ENCODE measurements at places on chromosomes 4 and X. TPM values are rescaled to one million over a fixed set of nuclear protein-coding genes. Genes with fewer than 3 reads are reported as not detected.

The FAM236A gene
- not detected for total RNA-seq

The C4orf51 gene
- not detected for total RNA-seq

The NLGN4X gene
- 6.2 TPM for total RNA-seq

The HTR2C gene
- not detected for total RNA-seq

The PWWP3B gene
- 28.2 TPM for total RNA-seq

The INTS6L gene
- total RNA-seq, result 26.1 TPM

The SYP gene
- 2.0 TPM for total RNA-seq

The CHIC2 gene
- 42.6 TPM for total RNA-seq

The NELFA gene
- 38.8 TPM for total RNA-seq

The VCX gene
- total RNA-seq, result 0.76 TPM

The GYPA gene
- not detected for total RNA-seq

The FAM47A gene
- not detected for total RNA-seq

The SRPX2 gene
- total RNA-seq, result 7.4 TPM

The SPRY1 gene
- 198 TPM for total RNA-seq

- DNase-seq, result no peak
Measured at GRCh38 chr4:82017680-82018079, 356.1 kb downstream of the HNRNPD start.

- peak; percentile 62 for DNase-seq
Measured at GRCh38 chr4:127782025-127782274, 172 bp upstream of the HSPA4L start.

DNA sequence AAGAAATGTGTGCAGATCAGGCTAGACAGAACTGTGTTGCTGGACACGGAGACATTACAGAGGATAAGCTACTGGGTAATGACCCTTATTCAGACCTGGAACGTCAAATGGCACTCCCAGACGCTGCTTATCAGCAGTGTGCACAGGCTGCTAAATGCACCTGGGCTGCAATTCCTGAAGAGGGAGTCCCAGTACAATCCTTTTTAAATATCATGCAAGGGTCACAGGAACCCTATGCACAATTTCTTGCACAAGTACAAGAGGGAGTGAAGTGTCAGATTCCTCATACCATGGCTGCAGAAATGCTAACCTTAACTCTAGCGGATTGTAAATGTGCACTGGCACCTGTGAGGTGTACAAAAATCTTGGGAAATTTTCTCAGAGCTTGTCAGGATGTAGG is 16.9 kb downstream of the SPIN2B start:
- DNase-seq, result no peak

GRCh38 chrX:107323786-107324492 is 117.5 kb downstream of the DNAAF6 start:
- DNase-seq, result no peak

DNA sequence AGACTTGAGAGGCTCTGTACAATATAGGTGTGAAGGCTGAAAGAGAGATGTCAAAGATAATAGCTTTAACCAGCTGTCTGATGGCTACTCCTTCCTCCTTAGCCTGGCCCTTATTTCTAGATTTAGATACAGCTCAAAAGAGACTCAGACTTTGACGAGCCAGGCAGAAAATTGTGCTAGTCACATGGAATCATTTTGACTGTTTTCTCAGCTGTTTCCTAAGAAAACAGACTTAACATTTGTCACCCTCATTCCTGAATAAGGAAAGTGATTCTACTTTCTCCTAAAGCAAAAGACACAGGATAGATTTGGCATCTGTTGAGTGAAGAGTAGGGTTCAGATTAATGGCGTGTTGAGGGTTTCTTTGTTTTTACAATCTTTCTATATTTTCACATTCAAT is 340.7 kb downstream of the DHX15 start:
- DNase-seq, result no peak

DNA sequence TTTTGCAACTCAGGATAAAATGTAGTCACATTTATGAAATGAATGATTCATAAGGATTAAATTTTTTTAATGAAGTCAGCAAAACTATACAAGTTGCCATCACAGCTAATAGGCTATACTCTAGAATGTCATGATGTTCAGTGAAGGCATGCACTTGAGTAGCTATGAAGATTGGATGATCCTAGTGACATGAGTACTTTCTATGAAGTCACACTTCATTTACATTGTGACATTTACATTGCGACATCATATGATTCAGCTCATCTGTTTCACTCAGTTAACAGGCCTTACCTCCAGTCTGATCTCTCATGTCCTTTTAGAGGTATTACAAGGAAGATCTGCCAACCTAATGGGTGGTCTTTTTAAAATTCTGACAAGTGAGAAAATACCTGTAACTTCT is 82.7 kb upstream of the FGF13 start:
- no peak for DNase-seq

- DNase-seq, result no peak
Measured at GRCh38 chr4:80409809-80410208, 74.3 kb downstream of the CFAP299 start.

- no peak for DNase-seq
Measured at GRCh38 chrX:118423558-118423957, 72.1 kb upstream of the DOCK11 start.

DNA sequence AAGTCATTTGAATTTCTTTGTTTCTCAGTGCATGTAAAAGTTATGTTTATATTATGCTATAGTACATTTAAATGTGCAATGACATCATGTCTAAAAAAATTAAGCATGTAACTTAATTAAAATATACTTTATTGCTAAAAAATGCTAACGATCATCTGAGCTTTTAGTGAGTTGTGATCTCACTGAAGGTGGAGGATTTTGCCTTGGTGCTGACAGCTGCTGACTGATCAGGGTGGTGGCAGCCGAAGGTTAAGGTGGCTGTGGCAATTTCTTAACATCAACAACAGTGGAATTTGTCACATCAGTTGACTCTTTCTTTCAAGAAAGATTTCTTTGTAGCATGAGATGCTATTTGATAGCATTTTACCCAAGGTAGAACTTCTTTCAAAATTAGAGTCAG is 6.6 kb downstream of the ANAPC4 start:
- no peak for DNase-seq

DNA sequence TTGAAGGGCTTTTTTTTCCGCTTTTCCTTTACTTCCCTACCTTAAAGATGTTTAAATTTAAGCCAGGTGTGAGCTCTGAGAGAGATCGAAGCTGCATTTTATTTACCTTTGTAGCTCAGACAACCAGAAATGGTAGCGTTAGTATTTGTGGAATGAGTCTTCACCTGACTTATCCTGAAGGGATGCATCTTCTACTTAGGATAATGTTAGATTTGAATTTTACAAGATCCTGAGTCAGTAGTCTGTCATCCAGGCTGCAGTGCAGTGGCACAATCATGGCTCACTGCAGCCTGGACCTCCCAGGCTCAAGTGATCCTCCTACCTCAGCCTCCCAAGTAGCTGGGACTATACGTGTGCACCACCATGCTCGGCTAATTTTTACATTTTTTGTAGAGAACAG is 26.2 kb downstream of the TMSB4X start:
- DNase-seq, result no peak

DNA sequence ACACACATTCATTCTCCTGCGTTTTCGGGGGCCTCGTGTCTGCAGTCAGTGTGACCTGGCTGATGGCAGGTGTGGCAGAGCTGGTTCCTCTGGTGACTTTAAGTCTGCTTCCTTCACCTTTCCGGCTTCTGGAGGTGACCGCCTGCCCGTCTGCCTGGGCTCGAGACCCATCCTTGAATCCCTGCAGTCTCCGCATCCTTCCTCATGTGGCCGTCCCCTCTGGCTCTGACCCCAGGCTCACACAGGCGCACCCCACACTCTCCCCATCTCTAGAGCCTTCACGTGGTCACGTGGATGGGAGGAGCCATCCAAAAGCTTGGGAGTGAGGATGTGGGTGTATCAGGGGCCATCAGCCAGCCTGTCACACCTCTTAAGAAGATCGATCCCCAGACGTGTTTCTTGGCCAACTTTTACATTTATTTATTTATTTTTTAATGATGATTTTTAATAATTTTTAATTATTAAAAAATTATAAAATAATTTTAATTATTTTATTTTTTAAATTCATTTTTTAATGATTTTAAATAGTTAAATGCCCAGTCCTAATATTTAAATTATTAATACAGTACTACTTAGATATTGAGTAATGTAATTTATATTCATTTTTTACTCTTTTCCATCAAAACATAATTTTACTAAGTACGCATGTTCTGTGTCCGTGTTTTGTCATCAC is 20.9 kb downstream of the RGS12 start:
- no peak for DNase-seq

- no peak for DNase-seq
Measured at GRCh38 chr4:187128222-187128621, 404.6 kb upstream of the FAT1 start.

DNA sequence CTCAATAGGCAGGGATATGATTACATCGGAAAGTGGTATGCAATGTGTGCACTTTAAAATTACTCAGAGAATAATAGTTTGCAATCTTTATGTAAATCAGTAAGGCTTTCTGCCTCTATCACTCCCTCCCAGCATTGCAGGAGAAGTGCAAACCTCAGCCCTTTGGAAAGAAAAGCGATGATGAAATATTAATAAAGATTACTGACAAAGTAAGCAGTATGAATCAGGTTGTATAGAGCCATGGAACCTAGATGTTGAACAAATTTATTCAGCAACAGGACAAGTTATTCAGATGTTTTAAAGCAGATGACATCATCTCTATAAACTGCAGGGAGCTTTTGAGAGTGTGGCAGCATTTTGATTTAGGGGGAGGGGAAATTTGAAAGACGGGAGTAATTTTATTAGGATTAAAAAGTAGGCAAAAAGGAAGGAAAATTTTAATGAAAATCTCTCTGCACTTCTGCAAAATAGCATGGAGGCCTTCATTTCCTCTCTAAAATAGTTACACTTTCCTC is 631.7 kb upstream of the GRIA3 start:
- DNase-seq, result no peak

DNA sequence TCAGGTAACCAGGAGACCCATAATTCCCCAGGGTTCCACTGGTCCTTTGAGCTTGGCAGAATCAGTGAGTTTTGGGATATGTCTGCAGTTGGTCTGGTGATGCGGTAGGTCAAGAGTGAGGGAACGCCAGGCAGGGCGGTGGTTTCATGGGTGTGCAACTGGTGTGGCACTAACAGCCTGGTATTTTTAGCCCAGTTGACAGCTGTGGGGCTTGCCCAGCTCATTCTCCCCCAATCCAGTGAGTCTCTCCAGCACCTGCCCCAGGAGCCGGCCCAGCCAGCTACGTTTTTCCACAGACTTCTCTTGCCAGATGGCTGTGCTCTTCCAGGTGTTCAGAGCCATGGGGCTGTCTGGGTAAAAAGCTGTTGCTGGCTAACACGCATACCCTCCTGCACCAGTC is 1019.9 kb downstream of the CCSER1 start:
- DNase-seq, result no peak

DNA sequence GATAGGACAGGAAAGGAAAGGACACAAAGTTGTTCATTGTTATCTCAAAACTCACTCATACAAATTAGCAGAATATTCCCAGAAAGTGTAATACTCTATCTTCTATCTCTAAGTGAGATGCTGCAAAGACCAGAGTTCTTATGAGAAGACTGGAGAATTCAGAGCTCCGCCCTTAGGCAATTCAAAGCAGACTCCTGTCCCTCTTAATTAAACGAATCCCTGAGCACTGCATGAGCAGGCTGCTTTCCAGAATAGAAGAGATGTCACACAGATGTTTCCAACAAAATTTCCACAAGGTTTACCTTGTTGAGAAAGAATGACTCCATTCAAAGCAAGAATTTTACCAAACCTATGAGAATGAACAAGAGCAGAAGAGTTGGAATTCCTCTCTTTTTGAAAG is 630.8 kb upstream of the INTU start:
- no peak for DNase-seq

- DNase-seq, result no peak
Measured at GRCh38 chrX:32137525-32137924, 1065.7 kb upstream of the FTHL17 start.

- no peak for DNase-seq
Measured at GRCh38 chr4:176805155-176805554, 12.4 kb upstream of the VEGFC start.

DNA sequence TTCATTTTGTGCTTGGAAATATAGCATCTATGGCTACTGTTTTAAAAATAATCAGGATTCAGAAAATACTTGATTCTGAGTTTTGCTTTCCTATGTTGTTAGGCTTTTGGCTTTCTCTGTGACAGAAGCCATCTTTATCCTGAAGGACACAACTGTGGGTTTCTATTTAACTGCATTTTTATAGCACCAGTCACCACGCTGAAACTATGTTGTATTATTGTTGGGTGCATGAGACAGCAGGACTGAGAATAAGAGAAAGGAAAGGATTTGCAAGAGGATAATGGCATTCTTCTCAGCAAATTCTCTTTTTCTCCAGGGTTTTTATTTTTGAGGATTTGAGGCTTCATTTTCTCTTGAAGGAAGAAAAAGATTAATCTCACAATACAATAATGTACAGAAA is 10.1 kb upstream of the NEUROG2 start:
- DNase-seq, result no peak

- DNase-seq, result no peak
Measured at GRCh38 chrX:151711787-151712186, 4.0 kb upstream of the FATE1 start.

DNA sequence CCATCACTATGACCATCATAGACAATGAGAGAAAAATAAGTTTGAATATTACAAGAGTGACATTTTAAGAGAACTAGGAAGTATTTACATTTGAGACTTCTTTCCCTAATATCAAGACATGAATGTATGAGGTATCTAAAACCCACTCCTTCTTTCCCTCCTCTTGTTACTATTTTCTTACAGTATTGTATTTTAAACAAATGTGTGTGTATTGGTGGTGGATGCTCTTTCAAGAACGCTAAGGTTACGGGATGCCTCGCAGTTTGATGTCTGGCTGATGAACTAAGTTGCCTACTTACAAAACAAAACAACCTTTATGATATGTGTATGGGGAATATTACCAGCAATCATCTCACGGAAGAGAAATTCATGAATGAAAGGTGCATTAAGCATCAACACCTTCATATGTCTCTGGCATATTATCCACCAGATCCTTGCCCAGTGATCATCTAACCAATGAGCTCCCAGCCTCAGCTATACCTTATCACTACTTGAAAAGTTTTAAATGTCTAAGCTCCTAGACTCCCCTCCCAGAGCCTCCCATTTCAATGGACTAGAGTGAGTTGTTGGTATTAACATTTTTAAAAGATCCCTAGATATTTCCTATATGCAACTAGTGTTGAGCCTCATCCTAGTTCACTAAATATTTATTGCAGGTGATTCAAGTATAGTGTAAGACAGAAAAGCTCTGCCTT is 10.6 kb downstream of the AREG start:
- DNase-seq, result no peak

DNA sequence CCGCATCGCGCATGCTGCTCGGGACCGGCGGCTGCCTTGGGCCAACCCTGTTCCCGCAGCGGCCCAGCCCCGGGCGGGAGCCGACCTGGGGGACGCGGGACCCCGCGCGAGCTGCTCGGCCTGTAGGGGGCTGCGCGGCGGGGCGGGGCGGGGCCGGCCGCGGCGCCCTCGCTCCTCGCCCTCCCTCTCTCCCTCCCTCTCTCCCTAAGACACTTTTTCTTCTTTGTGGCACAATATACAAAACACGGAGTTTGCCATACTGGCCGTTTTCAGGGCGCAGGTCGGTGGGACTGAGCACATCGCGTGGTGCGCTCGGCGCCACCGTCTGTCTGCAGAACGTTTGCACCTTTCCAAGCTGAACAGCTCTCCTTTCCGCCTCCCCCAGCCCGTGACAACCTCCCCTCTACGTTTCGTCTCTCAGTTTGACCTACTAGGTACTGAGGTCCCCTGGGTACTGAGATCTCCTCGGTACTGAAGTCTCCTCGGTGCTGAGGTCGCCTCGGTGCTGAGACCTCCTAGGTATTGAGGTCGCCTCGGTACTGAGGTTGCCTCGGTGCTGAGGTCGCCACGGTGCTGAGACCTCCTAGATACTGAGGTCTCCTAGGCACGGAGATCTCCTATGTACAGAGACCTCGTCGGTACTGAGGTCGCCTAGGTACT is 261.1 kb upstream of the PLCXD1 start:
- no peak for DNase-seq

- DNase-seq, result no peak
Measured at GRCh38 chr4:69523385-69524132, 27.9 kb upstream of the UGT2B4 start.
